ENCODE measurements at places on chromosomes 4 and X. TPM values are rescaled to one million over a fixed set of nuclear protein-coding genes. Genes with fewer than 3 reads are reported as not detected.

DNA sequence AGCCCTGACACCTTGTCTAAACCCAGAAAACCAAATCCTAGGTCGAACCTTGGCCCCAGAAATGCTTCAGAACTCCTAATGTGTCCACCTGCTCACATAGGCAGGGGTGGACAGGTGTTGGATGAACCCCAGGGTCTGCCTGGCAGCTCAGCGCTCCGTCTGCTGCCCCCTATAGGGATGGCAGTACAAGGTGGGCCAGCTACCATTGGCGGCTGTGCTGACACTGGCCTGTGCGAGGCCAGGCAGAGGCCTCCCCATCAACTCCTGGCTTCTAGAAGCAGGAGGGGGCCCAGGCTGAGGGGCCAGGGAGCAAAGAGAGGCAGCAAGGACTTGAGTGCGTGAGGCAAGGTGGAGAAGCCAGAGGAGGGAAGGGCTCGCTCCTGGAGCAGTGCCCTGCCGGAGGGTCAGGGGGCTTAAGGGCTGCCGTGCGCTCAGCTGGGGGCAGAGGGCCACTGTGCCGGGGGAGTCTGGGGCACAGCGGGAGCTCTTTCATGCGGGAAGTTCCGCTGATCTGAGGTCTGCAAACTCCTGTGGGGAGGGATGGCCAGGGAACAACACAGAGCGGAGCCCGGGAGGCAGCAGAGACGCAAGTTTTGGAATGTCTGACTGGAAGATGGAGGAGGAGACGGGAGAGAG, 20.6 kb downstream of the CCNQ start:
- DNase-seq = no peak

The TBX22 gene
- not detected for total RNA-seq

DNA sequence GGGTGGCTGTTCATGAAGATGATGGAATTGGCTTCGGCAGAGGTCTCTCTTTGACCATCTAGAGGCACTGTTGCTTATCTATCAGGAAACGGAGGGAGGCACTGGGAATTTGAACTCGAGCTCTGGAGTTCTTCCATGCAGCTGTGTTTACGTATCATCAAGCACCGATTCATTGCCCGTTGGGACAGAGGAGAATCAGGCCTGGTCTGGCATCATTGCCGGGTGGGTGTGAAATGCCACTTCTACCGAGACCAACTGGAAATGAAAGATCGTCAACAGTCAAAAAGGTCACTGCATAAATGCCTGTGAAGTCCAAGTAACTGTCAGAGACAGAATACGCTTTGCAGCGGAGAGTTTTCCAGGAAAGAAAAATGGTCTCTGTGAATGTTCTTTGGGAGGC, 166.9 kb downstream of the ASMT start:
- DNase-seq = no peak

DNA sequence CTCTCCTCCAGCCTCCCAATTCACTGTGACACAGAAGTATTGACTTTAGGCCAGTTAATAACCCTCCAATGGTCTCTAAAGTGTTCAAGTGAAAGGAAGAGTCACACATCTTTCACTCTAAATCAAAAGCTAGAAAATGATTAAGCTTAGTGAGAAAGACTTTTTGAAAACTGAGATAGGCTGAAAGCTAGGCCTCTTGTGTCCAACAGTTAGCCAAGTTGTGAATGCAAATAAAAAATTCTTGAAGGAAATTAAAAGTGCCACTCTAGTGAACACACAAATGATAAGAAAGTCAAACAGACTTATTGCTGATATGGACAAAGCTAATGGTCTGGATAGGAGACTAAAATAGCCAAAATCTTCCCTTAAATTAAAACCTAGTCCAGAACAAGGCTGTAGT, 687.2 kb downstream of the TRIML1 start:
- DNase-seq = peak; percentile 10

The SPOCK3 gene
- total RNA-seq = 1.4 TPM

- DNase-seq = peak; percentile 13
These were observed 142.2 kb downstream of the DKK2 start for GRCh38 chr4:106893903-106894302.

DNA sequence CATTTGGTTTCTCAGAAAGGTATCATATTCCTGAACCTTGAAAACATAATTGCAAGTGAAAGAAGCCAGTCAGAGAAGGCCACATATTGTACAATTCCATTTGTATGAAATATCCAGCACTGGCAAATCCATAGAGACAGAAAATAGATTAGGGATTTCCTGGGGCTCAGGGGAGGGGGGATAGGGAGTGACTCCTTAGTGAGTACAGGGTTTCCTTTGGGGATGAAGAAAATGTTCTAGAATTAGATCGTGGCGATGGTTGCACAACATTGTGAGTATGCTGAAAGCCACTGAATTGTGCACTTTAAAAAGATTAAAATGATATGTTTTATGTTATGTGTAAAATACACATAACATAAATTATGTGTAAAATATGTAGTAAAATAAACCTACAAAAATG, 10.3 kb downstream of the XPNPEP2 start:
- no peak for DNase-seq

The EREG gene
- 0.31 TPM for total RNA-seq

- DNase-seq = peak; percentile 19
These were observed 27.6 kb downstream of the ADGRG2 start for GRCh38 chrX:19094654-19095053.

- no peak for DNase-seq
These were observed 33.7 kb upstream of the CCSER1 start for GRCh38 chr4:90093526-90093925.

- peak; percentile 63 for DNase-seq
These were observed 92.8 kb upstream of the CCDC160 start for GRCh38 chrX:134144231-134144630.

The CXorf49 gene
- total RNA-seq = not detected

DNA sequence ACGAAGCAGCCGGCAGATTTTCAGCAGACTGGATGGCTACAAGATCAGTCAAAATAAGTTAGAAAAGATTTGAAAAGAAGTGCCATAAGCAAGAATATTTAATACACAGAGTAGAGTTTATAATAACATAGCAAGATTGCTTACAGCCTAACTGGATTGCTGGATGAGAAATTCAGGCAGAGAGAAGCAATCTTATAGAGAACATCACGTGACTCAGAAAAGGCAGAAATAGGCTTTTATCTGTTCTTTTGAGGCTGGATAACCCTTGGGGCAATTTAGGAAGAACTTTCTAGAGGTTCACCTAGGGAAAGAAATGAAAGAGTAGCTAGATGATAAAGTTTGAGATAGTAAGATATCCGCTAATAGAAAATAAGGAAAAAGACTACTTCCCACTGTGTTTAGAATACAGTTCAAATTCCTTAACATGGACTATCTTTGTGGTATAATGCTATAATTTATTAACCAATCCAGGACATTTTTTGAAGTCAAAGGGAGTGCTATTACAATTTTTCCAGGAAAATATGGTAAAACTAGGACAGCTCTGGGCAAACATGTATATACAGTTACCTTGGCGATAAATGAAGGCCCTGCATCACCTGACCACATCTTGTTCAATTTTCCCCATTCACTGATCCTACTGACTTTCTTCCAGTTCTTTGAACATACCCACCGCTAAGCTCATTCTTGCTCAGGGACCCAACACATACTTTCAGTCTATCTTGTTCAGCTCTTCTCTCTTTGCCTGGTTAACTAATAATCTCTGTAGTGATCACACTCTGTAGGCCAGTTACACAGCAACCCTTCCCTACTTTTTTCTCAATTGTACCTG, 12.7 kb upstream of the SPCS3 start:
- DNase-seq = no peak

DNA sequence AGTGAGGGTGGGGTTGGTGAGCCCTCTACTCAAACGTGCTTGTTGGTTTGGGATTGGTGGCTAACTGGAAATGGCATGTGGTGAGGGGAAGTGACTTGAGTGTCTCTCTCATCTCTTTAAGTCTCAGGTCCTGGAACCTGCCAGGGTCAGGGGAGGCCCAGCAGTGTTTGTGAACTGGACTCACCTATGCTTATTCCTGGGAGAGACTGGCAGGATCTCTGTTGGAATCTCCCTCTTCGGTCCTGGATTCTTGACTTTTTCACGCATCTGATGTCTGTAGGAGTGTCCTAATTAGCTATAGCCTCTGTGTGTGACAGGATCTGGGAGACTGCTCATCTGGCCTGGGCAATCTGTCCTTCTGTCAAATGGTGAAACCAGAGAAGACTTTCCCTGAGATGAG, 7.2 kb upstream of the EFNB1 start:
- no peak for DNase-seq

DNA sequence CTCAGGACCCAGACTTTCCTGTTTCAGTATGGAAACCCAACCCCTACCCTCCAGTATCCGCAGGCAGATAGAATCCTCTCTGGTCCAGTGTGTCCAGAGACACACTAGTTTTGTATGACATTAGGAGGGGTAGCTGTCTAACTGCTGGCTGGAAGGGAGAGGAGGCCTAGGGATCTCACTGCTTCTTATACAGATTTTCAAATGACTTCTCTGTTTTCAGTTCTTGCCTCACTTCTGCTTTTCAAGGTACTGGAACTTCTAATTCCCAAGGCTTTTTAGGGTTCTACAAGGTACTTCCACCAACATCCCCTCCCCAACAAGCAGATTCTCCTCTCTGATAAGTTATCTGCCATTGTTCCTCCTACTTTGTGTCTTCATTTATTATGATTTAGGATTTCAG, 6.1 kb downstream of the SGCB start:
- DNase-seq = no peak

DNA sequence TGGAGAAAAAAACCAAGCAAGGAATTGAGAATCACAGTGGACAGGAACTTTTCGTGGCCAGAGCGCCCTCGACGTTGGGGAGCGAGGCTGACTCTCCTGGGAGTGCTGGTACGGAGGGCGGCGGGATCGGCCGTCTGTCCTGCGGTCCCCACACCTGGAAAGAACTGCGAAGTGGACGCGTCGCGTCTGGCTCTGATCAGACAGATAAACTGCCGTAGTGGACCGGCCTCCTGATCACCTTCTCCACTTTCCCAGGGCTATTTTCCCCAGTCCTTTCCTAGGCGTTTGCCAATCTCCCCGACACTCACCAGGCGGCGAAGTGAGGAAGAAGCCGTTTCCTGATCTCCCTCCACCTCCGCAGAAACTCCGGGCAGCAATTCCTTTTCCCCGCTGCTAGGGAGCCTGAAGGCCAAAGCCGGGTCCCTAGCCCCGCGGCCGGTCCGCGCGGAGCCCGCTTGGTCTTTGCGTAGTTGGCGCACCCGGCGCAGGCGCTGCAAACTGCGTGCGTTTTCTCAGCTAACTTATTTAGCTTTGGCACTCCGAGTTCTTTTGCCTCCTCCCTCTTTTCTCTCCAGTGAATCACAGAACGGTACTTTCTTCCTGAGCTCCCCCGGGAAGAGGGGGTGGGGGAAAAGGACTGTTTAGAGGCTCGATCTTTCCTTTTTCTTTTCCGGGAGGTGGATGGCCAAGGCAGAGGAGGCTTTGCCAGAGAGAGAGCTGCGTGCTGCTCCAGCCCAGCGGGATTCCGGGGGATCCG, at the start of gene ARSJ:
ARSJ (minus strand) TSS at position 500 of the 757 bp plus-strand sequence. CDS start 813 bp downstream, outside the sequence.
- peak; percentile 87 for DNase-seq

DNA sequence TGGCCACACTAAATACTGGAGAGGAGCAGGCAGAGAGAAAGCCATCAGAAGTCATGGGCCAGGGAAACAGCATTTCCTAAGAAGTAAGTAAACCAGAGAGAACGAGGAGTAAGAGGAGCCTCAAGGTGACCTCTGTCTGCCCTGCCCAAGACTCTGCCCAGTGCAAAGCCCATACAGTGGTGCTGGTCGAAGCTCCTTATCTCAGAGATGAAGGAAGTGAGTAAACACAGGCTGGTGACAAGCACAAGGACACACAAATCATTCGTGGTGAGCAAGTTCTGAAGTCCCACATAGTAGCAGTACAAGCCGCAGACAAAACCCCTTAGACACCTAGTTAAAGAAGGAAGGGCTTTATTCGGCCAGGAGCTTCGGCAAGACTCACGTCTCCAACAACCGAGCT, 62.7 kb downstream of the DCTD start:
- DNase-seq = no peak

DNA sequence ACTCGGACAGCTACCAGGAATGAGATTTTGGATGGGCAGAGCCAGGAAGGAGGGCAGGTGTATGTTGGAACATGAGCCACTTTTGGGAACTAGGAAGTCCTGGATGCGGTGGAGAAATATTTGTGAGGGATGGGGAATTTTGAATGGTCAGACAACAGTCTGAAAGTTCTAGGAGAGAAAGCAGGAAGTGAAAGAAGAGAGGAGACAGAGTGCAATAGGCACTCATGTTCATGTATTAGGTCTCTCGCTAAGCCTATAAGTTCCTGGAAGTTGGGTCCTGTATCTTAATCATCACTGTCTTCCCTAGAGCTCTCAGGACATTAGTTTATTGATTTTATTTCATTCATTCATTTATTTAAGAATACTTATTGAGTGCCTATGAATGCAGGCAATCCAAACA, 65.7 kb upstream of the CITED1 start:
- no peak for DNase-seq

The DCLK2 gene
- 11.8 TPM for total RNA-seq

The CT45A1 gene
- not detected for total RNA-seq

DNA sequence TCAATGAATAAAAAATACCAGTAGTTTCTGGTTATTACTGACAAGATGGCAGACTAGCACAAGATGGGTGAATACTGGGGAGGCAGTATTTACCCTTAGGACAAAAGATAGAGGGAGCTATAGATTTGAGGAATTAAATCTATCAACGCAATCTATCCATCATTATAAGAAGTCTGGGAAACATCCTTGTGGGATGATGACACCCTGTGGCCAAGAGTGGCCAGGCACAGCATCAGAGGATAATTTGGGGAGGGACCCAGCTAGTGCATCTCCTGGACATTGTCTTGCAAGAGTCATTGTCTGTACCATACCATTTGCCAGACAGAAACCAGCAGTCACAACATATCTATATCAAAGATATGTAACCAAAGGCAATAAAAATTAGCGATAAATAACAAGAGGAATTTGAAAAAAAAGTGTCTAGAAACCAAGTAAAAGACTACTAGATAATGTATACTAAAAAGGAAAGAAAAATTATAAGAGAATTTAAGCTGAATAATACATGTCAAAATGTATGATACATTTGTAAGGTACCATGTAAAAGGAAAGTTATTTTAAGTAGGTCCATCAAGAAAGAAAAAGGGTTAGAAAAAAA, 22.9 kb downstream of the KCTD8 start:
- DNase-seq = peak; percentile 5

The F8 gene
- 6.1 TPM for total RNA-seq

The DOCK11 gene
- 32.0 TPM for total RNA-seq

DNA sequence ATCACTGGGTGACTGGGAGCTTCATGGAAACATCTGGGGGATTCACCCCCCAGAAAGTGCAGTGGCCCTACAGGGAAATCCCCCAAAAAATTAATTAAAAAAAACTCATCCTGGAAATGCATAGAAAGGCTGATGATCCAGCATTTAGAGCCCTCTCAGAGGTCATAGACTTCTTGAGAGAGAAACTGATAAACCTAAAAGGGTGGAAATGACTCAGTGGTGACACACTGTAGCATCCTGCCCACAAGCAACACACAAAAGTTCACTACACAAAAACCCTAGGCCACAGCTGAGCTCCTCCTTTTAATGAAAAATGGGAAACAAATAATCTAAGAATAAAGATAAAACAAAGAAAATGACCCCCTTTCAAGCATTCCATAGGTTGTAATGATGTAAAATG, 911.5 kb downstream of the GLUD2 start:
- DNase-seq = no peak

- no peak for DNase-seq
These were observed 161.9 kb upstream of the STK26 start for GRCh38 chrX:131861088-131861787.

GRCh38 chrX:4627414-4627813, 914.0 kb upstream of the PRKX start:
- no peak for DNase-seq

GRCh38 chrX:1384658-1385252, 7.2 kb downstream of the SLC25A6 start:
- no peak for DNase-seq

The PCDH18 gene
- 6.2 TPM for total RNA-seq

The LRP2BP gene
- 2.9 TPM for total RNA-seq
